ENCODE measurements at places on chromosomes 3 and 15. TPM values are rescaled to one million over a fixed set of nuclear protein-coding genes. Genes with fewer than 3 reads are reported as not detected.

- H3K27me3 ChIP-seq, result no peaks in the 10 kb centered on the region
- H3K4me1 ChIP-seq, result no peaks in the 10 kb centered on the region
- no peaks in the 10 kb centered on the region for H3K36me3 ChIP-seq
- no peak overlapping the region for H3K4me3 ChIP-seq
- H3K27ac ChIP-seq, result no peak overlapping the region
- DNase-seq, result peak; percentile 55
Observed at GRCh38 chr3:55721716-55722484, 234.8 kb upstream of the WNT5A start.

DNA sequence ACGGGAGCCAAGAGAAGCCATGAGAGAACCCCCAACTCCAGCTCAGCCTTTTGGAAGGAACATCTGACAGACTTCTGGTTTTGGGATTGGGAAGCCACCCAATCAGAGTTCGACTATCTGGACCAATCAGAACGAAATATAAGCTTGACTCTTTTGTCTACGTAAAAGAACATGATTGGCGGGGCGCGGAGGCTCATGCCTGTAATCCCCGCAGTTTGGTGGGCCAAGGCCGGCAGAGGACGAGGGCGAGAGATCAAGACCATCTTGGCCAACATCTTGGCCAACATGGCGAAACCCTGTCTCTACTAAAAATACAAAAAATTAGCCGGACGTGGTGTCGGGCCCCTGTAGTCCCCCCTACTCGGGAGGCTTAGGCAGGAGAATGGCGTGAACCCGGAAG lies 380.3 kb downstream of the TBL1XR1 start:
- no peaks in the 10 kb centered on the region for H3K36me3 ChIP-seq
- no peak for DNase-seq
- H3K27ac ChIP-seq, result no peak overlapping the region
- H3K4me3 ChIP-seq, result no peak overlapping the region
- no peaks in the 10 kb centered on the region for H3K27me3 ChIP-seq

- no peak overlapping the region for H3K27ac ChIP-seq
- no peaks in the 10 kb centered on the region for H3K4me1 ChIP-seq
- no peaks in the 10 kb centered on the region for H3K27me3 ChIP-seq
- no peak overlapping the region for H3K4me3 ChIP-seq
Observed at GRCh38 chr3:18988614-18989229, 159.6 kb upstream of the KCNH8 start.

DNA sequence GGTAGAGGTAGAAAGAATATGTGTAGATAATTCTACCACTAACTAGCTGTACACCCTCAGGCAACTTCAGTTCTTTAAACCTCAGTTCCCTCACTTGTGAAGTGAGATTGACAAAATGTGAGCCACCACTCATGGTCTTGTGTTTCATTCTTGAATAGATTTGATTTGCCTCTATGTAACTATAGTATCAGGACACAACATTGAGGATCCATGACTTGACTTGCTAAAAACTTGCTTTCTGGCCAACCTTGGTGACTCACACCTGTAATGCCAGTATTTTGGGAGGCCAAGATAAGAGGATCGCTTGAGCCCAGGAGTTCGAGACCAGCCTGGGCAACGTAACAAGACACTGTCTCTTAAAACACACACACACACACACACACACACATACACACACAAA lies 115.8 kb upstream of the FLNB start:
- H3K4me1 ChIP-seq, result no peaks in the 10 kb centered on the region
- DNase-seq, result no peak
- peak overlapping the region; percentile 72 for H3K27ac ChIP-seq
- peaks cover 2% of the 10 kb centered on the region for H3K36me3 ChIP-seq
- H3K27me3 ChIP-seq, result no peaks in the 10 kb centered on the region
- H3K4me3 ChIP-seq, result no peak overlapping the region

- H3K27ac ChIP-seq, result no peak overlapping the region
- no peak overlapping the region for H3K4me3 ChIP-seq
- no peak for DNase-seq
- H3K36me3 ChIP-seq, result no peaks in the 10 kb centered on the region
- no peaks in the 10 kb centered on the region for H3K4me1 ChIP-seq
Observed at GRCh38 chr3:158169091-158169491, 59.2 kb downstream of the RSRC1 start.

DNA sequence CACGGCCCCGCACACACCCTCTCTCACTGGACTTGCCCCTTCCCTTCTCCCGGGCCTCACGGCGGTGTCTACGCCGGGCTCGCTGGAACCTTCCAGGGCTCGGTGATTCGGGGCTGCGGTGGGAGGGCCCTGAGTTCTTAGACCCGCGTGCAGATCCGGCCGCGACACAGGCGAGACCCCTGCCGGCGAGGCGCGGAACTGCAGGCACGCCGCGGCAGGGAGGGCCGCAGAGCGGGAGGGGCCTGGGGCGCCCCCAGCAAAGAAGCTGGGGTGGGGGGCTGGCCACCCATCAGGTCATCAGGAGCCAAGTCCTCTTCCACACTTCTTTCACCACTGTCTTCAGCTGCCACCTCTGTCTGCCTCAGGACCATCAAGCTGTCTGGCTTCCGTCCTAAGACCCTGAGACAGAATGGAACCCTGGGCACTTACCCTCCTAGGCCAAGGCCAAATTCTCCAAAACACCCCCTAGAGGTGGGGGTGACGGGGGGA lies 164.5 kb downstream of the XXYLT1 start:
- H3K4me1 ChIP-seq, result no peaks in the 10 kb centered on the region
- H3K4me3 ChIP-seq, result no peak overlapping the region
- peak; percentile 70 for DNase-seq
- H3K27me3 ChIP-seq, result no peaks in the 10 kb centered on the region
- no peak overlapping the region for H3K27ac ChIP-seq
- H3K36me3 ChIP-seq, result peaks cover 15% of the 10 kb centered on the region

The TMEM212 gene
- total RNA-seq, result 16.5 TPM

The ITIH3 gene
- total RNA-seq, result 2.6 TPM

- no peak overlapping the region for H3K27ac ChIP-seq
- H3K4me3 ChIP-seq, result no peak overlapping the region
- no peaks in the 10 kb centered on the region for H3K36me3 ChIP-seq
- no peaks in the 10 kb centered on the region for H3K4me1 ChIP-seq
- no peaks in the 10 kb centered on the region for H3K27me3 ChIP-seq
Observed at GRCh38 chr15:62989366-62990055, 53.0 kb upstream of the TPM1 start.

GRCh38 chr3:128066114-128066513 lies 13.9 kb downstream of the SEC61A1 start:
- no peak for DNase-seq
- H3K4me3 ChIP-seq, result no peak overlapping the region
- H3K27me3 ChIP-seq, result no peaks in the 10 kb centered on the region

The MB21D2 gene
- total RNA-seq, result 6.3 TPM

DNA sequence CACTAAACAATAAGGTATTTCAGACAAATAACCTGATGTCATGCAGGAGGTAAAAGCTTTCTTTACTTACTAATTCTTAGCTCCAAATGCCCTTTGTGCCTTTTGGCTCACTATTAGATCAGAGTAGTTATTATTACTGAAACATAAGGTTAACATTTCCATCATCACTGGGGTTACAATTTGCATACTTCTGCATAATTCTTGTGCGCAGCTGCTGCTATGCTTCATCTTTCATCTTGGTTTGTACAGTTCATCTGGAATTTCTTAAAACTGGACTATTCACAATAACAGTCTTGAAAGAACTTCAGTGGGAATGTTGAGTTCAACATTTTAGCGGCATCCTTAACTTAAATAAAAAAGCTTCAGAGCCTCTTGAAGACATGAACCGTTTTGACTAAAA lies 383.2 kb upstream of the ADAMTS9 start:
- no peak overlapping the region for H3K4me3 ChIP-seq
- H3K4me1 ChIP-seq, result no peaks in the 10 kb centered on the region
- no peaks in the 10 kb centered on the region for H3K36me3 ChIP-seq
- DNase-seq, result no peak
- no peaks in the 10 kb centered on the region for H3K27me3 ChIP-seq

DNA sequence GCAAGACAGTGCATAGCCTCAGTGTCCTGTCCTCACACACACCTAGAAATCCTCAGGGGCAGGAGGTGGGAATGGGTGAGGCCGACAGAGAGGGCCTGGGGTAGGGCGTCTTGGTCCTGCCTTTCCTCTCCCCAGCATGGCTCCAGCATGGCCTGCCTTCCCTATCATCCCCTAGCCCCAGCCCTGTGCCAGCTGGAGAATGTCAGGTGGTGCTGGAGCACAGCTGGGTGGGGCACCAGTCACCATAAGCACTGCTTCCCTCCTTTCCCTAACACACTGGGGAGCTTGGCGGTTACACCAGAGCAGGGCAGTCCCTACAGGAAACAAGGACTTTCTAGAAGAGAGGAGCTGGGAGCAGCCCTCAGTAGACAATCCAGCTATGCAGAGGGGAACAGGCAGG lies 236.8 kb downstream of the KLF13 start:
- no peaks in the 10 kb centered on the region for H3K4me1 ChIP-seq
- H3K27me3 ChIP-seq, result no peaks in the 10 kb centered on the region
- no peak overlapping the region for H3K27ac ChIP-seq
- no peak for DNase-seq

The RTP3 gene
- not detected for total RNA-seq

The ENTPD3 gene
- total RNA-seq, result 6.1 TPM

GRCh38 chr15:47674586-47675232 lies 42.6 kb upstream of the SEMA6D start:
- DNase-seq, result no peak
- H3K27ac ChIP-seq, result no peak overlapping the region
- no peaks in the 10 kb centered on the region for H3K36me3 ChIP-seq
- no peaks in the 10 kb centered on the region for H3K27me3 ChIP-seq

- H3K36me3 ChIP-seq, result no peaks in the 10 kb centered on the region
- H3K27ac ChIP-seq, result no peak overlapping the region
- DNase-seq, result no peak
- H3K27me3 ChIP-seq, result no peaks in the 10 kb centered on the region
- no peak overlapping the region for H3K4me3 ChIP-seq
- H3K4me1 ChIP-seq, result no peaks in the 10 kb centered on the region
Observed at GRCh38 chr15:92288755-92289154, 104.9 kb upstream of the ST8SIA2 start.

GRCh38 chr3:73094951-73095350 lies 33.5 kb downstream of the EBLN2 start:
- no peaks in the 10 kb centered on the region for H3K36me3 ChIP-seq
- H3K4me1 ChIP-seq, result peaks cover 3% of the 10 kb centered on the region
- H3K27ac ChIP-seq, result no peak overlapping the region
- peak; percentile 54 for DNase-seq
- no peak overlapping the region for H3K4me3 ChIP-seq

The ACAP2 gene
- total RNA-seq, result 59.2 TPM

DNA sequence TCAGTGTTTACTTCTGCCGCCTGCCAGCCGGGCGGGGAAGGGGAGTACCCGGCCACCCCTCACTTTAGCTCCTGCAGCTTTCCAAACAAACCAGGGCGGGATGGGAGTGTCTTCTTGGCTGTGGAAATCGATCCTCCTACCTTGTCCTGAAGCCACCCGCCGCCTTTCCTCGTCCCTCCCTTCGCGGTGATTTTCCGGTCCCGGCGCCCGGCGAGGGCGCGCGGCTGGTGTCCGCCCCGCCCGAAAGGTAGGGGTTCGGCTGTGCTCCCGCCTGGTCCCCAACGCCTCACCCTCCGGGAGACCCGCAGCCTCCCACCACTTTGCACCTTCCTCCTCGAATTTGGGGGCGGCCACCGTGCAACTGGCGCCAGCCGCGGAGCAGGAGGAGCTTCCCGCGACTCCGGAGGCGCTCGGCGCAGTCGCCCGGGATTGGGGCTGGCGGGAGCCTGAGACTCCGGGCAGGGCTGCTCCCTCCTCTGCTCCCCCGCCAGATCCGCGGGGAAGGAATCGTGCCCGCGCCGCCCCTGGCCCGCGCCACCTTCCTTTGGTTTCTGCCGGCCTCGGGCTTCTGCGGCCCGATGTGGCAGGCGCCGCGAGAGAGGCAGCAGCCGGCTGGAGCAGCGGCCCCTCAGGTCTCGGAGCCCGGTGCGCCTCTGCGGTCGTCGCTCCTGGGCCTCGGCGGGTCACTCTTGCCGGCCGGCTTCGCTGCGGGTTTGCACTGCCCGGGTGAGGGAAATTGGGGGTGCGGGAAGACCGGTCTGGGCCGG lies 30.7 kb upstream of the ST3GAL6 start:
- DNase-seq, result peak; percentile 60
- H3K27ac ChIP-seq, result peak overlapping the region; percentile 76
- H3K4me1 ChIP-seq, result no peaks in the 10 kb centered on the region
- H3K4me3 ChIP-seq, result peak overlapping the region; percentile 74
- H3K27me3 ChIP-seq, result no peaks in the 10 kb centered on the region

The TRANK1 gene
- total RNA-seq, result 23.9 TPM

DNA sequence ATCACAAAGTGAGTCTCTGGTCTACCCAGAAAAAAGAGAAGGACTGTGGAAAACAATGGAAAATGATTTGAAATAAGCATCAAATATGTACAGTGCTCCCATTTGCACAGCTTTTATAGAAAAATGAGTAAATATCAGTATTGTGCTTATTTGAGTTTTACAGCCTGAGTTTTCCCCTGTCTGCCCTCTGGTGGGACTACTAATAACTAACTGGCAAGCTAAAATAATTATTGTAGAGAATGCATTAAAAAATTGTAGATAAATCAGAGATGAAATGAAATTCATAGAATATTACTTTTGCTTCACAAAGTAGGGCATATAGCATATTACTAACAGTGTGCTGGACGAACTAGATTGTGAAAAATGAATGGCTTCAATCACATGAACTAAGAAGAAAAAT lies 287.1 kb downstream of the NAALADL2 start:
- DNase-seq, result no peak
- H3K27ac ChIP-seq, result no peak overlapping the region
- no peak overlapping the region for H3K4me3 ChIP-seq
- no peaks in the 10 kb centered on the region for H3K4me1 ChIP-seq
- H3K36me3 ChIP-seq, result no peaks in the 10 kb centered on the region
- H3K27me3 ChIP-seq, result no peaks in the 10 kb centered on the region

DNA sequence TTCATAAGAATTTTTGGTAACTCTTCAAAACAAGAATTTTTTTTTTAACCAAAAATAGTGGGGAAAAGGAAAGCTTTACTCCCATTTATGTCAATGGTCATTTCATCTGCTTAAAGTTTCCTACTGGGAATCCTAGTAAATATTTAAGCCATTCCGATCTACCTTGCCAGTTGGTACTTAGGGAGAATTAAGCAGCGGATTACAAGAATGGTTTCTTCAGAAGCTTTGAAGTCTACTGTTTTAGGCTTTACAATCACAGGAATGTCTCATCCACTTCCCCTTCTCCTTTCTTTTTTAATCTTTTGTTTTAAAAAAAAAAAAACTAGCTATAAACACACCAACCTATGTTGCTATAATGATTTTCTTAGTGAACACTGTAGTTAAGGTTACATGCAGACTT lies 341.4 kb upstream of the ATP11B start:
- no peak overlapping the region for H3K4me3 ChIP-seq
- no peaks in the 10 kb centered on the region for H3K4me1 ChIP-seq
- no peak for DNase-seq
- no peaks in the 10 kb centered on the region for H3K36me3 ChIP-seq

GRCh38 chr3:149989307-149989706 lies 18.6 kb upstream of the PFN2 start:
- H3K4me1 ChIP-seq, result no peaks in the 10 kb centered on the region
- DNase-seq, result no peak
- no peak overlapping the region for H3K27ac ChIP-seq
- H3K27me3 ChIP-seq, result no peaks in the 10 kb centered on the region
- H3K36me3 ChIP-seq, result no peaks in the 10 kb centered on the region
- no peak overlapping the region for H3K4me3 ChIP-seq

The SLC6A11 gene
- total RNA-seq, result not detected

The XPC gene
- 27.7 TPM for total RNA-seq
